Stimulated activated CD8-positive, alpha-beta memory T cell treated with anti-CD3 and anti-CD28 coated beads, Interleukin-4, amount 100 ng/mL, for 24 hours (primary cell): ENCODE measurements at places on chromosomes 13 and 19.

GRCh38 chr13:62684359-62684758 lies 1268.7 kb upstream of the PCDH20 start:
- no peak for DNase-seq

- DNase-seq = no peak
Observed at GRCh38 chr13:85806553-85807175, 7.4 kb upstream of the SLITRK6 start.

GRCh38 chr19:31591258-31591657 lies 242.0 kb upstream of the TSHZ3 start:
- DNase-seq = no peak

- DNase-seq = no peak
Observed at GRCh38 chr13:23921451-23921888, 24.2 kb upstream of the C1QTNF9B start.

GRCh38 chr13:46683676-46684260 lies 113.2 kb downstream of the ESD start:
- no peak for DNase-seq

GRCh38 chr19:10568062-10568825 lies 535 bp downstream of the CDKN2D start:
- DNase-seq = peak; percentile 27

DNA sequence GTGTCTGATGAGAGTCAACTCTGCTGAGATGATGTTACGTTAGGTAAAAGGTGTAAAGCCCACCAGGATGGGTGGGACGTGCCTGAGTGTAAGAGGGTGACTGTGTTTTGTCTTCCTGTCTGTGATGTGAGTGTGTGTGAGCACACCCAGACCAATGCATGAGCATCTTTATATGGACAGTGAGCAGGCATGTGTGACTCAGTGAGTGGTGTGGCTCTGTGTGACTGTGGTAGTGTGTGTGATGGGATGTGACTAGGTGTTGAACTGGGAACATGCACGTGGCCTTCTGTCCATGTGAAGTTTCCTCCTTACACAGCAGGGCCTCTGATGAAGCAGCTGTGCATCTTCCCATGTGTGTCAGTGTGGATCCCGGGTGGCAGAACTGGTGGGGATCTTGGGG lies 17.8 kb upstream of the LGALS16 start:
- no peak for DNase-seq

DNA sequence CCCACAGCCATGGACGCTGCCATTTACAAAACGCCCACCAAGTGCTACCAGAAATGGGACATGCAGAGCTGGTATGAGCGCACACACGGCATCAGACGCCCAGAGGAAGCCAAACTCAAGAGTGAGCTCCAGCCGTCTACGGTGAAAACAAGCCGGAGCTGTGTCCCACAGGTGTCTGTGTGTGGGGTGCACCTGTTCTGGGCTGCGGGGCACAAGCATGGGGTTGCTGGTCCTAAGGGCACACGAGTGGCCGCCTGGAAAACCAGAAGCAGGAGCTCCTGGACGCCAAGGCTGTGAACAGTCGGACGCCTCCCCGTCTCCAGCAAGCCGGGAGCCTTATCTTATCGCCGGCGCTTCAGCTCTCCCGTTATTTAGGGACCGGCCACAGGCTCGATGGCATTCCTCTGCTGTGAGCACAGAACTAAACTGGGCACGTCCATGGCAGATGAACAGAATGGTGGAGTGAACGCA lies 1.3 kb downstream of the ADPRHL1 start:
- DNase-seq = no peak

- DNase-seq = no peak
Observed at GRCh38 chr13:33352526-33352925, 67.0 kb upstream of the STARD13 start.

DNA sequence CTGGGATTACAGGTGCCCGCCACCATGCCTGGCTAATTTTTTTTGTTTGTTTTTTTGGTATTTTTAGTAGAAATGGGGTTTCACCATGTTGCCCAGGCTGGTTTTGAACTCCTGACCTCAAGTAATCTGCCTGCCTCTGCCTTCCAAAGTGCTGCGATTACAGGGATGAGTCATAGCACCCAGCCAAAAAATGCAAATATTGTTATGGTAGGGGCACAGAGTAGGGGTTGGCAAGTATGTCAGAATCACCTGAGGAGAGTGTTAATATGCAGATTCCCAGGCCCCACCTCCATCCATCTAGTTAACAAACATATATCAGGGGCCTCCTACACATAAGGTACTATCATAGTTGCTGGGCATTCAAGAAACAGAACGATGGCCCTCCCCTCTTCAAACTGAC lies 44.7 kb downstream of the VAV1 start:
- no peak for DNase-seq

DNA sequence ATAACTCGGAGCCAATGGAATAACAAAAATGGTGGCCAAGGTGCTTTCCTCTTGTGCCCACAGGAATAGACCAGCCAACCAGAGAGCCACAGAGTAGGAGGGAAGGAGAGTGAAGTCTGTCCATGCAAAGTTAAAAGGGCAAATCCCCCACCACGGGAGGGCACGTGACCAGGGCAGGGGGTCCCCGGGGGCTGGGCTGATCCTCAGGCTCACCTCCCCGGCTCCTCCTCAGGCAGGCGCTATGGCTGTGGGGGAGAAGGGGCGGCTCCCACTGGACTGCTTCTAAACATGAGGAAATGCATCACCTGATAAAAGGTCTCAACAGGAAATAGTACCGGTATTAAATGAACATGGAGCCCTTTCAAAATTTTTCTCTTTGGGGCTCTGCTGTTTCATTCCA lies 73.2 kb upstream of the SLC15A1 start:
- DNase-seq = no peak

- peak; percentile 29 for DNase-seq
Observed at GRCh38 chr19:8615813-8616596, 5.5 kb upstream of the ADAMTS10 start.

- no peak for DNase-seq
Observed at GRCh38 chr13:45882626-45883025, 31.1 kb upstream of the SIAH3 start.

- no peak for DNase-seq
Observed at GRCh38 chr13:73090116-73090822, 31.5 kb downstream of the KLF5 start.

DNA sequence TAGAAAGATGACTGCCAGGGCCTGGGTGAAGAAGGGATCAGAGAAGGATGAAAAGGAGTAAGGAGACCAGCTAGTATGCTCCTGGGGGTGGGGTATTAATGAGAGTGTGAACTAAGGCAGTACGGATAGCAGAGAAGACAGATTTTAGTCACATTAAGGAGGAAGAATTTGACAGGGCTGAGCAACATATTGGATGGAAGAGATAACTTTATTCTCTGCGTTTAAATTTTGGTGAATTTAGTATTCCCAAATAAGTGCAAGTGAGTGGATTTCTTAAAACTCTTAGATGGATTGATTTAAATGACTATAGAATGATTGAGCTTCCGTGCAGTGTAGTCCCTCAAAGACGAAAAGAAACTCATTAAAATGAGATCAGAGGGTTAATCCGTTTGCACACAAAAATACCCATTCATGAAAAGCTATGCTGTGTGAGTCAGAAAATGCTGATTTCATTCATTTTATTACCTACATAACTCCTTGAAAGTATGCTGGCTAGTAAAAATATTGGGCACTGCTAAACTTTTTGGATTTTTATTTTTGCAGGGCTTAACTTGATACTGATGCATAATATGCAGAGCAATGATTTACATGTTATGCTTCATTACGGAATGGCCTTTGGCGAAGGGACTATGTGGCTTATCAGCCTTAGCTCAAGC lies 54.1 kb downstream of the WDFY2 start:
- no peak for DNase-seq

DNA sequence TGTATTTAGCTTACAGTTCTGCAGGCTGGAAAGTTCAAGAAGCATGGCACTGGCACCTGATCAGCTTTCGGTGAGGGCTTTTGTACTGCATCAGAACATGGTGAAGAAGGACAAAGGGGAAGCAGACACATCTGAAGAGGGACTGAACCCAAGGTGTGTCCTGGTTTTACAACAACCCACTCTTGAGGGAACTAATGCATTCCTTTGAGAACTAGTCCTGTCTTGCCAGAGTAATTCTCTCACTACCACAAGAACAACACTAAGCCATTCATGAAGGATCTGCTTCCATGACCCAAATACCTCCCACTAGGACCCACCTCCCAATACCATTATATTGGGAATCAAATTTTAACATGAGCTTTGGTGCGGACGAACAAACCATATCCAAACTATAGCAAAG lies 93.6 kb downstream of the RFC3 start:
- no peak for DNase-seq

DNA sequence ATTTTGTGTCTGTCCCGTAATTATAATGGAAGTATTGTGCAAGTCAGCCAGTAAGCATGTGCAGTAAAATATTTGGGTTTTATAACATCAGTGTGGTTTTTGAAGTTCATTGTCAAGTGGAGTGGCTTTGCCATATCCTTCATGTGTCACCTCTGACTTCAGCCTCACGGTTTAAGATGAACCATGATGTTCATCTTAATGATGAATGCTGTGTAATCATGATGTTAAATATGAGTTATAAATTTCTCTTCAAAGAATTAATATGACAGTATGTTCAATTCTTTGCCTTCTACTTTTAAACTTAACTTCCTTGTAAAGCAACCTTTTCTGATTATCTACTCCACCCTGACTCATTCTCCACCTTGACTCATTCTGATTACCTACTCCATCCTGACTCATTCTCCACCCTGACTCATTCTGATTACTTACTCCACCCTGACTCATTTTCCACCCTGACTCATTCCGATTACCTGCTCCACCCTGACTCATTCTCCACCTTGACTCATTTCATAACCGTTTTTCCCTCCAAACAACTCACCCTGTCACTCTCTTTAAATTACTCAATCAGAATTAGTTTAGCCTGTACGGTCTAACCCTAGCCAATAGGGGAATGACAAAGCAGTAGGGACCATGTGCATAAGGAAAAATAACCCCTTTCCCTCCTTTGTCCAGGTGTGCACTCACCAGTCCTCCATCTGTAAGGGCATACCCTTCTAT lies 50.3 kb upstream of the ANKRD10 start:
- no peak for DNase-seq

GRCh38 chr13:41565846-41566245 lies 108.5 kb downstream of the RGCC start:
- DNase-seq = no peak

DNA sequence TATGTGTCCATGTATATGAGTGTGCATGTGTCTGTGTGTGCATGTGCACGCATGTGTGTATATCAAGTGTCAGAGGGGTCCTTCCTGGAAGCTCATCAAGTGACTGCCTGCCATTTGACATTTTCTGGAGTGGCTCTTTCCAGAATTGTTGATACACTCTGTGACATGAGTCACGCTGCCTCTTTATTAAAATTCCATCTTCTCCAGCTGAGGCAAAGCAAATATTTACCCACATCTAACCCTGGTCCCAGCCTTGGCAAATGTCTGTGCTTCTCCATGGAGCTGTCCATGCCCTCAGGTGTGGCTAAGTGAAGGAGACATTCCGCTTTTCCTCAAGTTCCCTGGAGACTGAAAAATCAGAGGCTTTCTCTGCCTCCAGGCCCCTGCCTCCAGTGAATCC lies 88.2 kb upstream of the MBNL2 start:
- no peak for DNase-seq

- no peak for DNase-seq
Observed at GRCh38 chr13:49681842-49682435, 9.3 kb downstream of the EBPL start.

GRCh38 chr13:49502954-49503353 lies 7.2 kb downstream of the PHF11 start:
- DNase-seq = no peak

DNA sequence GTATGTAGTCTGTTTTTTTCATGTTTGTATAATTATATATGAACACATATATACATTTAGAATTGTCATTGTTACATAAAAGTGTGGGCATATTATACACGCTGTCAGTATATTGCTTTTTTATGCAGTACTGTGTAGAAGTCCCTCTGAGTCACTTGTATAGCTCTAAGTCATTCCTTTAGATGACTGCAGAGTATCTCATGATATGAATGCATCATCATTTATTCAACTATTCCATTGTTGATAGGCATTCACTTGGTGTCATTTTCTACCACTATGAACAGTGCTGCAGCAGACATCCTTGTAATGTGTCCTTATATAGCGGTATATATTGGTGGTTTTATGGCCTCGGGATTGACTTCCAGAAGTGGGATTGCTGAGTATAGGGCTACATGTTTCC lies 15.3 kb downstream of the RFXAP start:
- no peak for DNase-seq

DNA sequence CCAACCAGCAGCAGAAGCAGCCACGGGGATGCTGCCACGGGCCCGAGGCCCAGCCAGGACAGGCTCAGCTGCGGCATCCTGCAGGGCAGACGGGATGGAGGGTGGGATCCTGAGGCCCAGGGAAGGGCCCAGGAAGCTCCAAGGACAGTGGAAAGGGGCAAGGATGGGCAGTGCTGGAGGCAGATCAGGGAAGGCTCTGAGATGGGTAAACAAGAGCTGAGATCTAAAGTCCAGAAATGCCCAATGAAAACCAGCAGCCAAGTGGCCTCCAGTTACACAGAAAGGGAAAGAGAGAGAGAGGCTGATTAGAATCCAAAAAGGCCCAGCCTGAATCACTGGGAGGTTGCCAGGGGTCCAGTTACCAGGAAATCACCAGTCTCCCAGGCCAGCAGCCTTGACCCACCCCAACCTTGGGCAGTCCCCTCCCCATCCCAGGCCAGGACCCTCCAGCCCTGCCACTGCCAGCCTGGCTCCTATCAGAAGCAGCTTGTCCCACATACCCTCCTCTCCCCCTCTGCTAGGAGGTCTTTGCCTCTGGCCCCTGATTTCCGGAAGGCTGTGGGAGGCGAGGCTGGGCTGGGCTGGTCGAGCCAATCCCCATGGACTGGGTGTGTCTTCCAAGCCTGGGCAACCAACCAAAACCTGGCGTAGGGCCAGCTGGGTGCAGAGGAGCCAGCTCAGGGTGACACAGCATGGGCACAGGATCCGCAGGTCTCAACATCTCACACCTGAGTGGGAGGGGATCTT lies at the start of gene CYP4F11:
CYP4F11 (minus strand) TSS at position 198 of the 747 bp plus-strand sequence; CDS start at position 77, 121 bp downstream.
- DNase-seq = no peak

GRCh38 chr19:2787115-2787514 lies 1.8 kb downstream of the THOP1 start:
- DNase-seq = no peak

GRCh38 chr19:30649934-30650614 lies 277.9 kb downstream of the ZNF536 start:
- no peak for DNase-seq

- DNase-seq = no peak
Observed at GRCh38 chr19:4174895-4175668, 7.3 kb downstream of the SIRT6 start.
